ENCODE measurements at places on chromosomes 7 and 10.

GRCh38 chr7:85292908-85293576 lies 106.2 kb upstream of the SEMA3D start:
- DNase-seq = no peak

GRCh38 chr10:69480068-69480412 lies 28.8 kb downstream of the TSPAN15 start:
- no peak for DNase-seq

- DNase-seq = no peak
Observed at GRCh38 chr7:78212476-78213060, 414.0 kb downstream of the PHTF2 start.

DNA sequence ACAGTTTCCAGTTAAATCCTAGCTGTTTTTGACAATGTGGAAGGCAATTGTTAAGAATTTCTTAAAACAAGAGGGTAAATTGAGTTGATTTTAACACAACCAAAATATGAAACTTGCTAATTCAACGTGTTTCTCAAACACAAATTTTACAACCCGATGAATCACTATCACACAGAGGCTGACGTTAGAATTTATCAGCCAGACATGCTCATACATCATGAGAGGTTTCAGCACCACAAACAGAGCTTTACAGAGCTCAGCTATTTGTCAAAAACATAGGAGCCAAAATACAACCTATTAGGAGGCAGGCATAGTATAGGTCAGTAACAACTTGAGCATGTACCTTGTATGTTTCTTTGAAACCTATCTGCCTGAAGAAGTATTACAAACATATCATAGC lies 36.1 kb downstream of the LRRN3 start:
- peak; percentile 58 for DNase-seq

DNA sequence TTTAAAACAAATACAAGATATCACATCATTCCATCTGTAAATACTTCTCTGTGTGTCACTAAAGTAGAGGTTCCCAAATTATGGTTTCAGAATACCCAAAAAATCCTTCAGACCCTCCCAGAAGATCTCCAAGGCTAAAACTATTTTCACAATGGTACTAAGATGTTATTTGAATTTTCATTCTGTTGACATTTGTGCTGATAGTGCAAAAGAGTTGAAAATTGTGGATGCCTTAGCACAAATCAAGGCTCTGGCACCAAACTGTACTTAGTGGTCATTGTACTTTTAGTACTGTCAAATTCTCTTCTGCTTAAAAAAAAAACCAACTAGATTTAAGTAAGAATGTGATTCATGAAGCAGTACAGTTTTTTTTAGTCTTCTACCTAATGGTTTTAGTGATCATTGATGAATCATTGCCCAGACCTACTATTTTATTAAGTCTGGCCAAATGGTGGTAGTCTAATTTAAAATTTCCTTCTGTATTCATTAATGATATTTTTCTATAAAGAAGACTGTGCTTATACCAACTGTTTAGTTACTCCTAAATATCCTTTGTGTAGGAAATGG lies 50.5 kb downstream of the TPST1 start:
- peak; percentile 87 for DNase-seq

DNA sequence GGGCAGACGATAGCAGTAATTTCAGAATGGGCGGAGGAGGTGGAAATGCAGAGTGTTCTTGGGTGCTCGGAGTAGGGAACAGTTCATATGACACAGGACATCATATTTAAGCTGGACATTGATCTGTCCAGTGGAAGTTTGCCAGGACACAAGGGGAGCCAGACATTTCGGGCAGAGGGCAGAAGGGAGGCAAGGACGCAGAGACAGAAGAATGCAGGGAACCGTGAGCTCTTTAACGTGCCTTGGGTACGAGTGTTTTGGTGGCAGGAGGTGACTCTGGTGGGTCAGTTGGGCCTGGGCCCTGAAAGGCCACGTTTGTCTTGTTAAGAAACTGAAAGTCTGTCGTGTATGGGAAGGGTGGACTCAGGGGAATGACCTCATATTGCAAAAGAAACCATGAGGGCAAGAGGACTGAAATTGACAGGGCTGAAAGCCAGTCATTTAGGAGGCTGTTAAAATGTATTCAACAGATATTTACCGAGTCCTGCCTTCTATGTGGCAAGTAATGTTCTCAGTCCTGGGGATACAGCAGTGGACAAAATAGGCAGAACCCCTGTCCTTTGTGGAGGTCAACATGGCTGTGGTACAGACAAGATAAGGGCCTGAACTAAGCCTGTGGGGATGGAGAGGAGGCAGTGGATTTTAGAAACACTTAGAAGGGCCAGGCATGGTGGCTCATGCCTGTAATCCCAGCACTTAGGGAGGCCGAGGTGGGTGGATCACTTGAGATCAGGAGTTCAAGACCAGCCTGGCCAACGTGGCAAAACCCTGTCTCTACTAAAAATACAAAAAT lies 2.2 kb downstream of the OPTN start:
- DNase-seq = no peak

DNA sequence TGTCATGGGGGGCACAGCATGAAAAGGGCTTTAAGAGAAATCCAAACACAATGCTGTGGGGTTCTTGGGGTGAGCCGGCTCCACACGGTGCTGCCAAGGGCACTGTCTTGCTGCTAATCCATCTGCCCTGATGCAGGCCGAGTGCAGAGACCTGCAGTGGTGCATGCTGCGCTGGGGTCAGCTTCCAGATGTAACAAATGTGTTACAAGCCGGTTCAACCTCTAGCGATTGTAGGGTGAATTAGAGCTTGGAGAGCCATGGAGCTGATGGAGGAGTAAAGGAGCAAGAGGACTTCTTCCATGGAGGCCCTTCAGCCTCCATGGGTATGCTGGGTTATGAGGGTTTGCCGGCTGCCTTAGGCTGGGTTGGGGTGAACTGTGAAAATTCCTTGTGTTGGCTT lies 402.3 kb downstream of the TYW1 start:
- DNase-seq = no peak

DNA sequence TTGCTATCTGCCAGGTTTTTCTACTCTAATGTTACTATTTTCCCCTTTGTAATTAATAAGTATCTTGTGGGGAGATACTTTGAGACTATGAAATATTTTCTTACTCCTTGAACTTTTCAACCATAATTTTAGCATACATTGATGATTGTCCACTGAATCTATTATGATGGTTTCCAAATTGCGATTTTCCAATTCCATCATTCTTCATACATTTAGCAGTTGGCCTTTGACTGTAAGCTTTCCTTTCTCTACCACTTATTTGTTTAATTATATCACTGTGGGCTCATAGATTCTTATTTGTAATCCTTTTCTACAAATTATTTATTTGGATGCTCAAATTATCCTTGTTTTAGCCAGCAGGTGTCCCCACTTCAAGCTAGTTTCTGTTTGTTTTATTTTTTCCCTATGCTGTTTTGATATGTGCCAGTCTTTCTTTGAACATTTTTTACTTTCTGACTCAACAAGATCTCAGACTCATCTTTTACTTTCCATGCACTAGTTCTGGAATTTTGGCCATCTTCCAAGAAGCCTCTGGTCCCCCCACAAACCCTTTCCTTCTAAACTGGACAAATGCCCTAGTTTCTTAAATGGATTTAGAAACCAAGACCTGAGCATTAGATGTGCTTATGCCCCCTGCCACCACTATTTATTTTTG lies 11.4 kb upstream of the MRPS16 start:
- peak; percentile 50 for DNase-seq

- DNase-seq = peak; percentile 53
Observed at GRCh38 chr7:85489498-85489897, 302.6 kb upstream of the SEMA3D start.

- no peak for DNase-seq
Observed at GRCh38 chr10:74754381-74754821, 72.0 kb upstream of the KAT6B start.

DNA sequence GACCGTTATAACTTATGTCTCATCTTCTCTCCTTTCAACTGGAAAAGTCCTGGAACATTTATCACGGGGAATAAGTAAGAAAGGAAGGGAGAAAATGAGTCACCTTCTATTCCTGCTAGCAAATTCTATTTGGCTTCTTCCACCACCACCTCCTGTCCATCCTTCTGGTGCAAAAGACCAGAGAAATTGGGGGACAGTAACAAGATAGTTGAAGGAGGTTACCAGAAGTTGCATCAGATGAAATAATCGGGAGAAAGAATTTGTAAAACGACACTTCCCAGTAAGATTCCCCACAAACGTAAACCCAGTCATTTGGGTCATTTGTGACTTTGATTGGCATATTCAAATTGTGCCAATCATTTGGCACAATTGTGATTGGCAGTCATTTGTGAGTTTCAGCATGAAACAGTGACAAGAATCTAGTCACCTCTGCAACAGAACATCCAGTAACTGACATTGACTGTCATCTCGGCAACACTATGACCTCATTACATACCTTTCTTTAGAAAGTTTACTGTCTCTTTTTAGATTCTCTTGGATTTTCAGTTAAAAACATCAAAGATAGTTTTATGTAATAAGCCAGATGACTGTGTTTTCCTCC lies 51.3 kb upstream of the PIK3CG start:
- no peak for DNase-seq

DNA sequence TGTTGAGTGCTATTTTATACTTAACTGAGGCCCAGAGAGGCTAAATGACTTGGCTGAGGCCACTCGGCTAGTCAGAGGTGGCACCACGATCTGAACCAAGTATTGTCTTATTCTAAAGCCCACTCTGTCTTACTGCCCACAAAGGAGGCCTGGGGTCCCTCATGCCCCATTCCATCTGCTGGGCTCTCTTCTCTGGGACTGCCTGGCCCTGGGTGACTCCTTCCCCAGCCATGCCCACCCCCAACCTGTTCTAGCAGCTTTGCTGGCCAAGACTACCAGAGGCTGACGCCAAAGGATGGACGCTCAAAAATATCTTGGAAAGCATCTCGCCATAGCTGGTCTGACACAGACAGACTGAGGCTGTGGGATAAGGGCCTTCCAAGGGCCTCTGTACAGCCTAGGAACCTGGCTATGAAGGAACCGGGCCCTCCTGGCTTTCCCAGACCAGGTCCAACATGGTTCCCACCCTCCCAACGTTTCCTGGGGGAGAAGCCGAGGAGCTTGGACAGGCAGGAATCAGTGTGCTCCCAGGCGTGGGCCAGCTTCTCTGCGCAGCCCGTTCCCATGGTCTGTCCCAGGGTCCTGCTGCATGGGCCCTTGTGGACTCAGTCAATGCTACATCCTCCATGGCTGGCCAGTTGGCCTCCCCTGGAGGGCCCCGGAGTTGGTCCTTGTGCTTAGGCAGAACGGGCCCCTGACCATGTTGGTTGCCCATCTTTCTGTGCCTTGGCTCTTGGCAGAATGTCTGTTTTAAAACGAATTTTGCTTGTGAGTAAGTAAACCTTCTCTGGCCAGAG lies 11.7 kb downstream of the HSPA12A start:
- DNase-seq = no peak

GRCh38 chr7:19707240-19707639 lies 1.6 kb downstream of the POLR1F start:
- DNase-seq = no peak

DNA sequence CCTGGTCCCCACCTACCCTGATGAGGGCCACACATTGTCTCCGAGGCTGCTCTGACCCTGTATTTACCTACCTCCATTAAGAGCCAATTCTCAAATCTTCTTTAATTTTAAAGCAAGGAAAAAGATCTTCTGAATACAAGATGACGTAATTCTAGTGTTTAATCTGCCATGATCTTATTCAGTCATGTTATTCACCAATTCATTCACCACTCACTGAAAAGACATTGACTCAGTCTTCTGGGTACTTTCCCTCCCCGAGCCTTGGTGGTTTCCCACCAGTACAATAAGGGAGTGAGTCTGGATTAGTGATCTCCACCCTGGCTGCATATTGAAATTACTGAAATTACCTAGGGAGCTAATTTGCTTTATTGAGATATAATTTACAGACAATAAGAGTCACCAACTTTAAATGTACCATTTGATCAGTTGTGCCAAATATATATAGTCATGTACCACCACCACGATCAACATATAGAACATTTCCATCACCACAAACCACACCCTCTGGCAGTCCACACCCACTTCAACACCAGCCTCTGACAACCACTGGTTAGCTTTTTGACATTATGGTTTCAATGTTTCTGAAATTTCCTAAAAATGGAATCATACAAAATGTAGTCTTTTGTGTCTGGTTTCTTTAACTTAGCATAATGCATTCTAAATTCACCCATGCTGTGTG lies 117.5 kb upstream of the UNC5B start:
- peak; percentile 89 for DNase-seq

- DNase-seq = no peak
Observed at GRCh38 chr7:56063500-56063881, 595 bp upstream of the SUMF2 start.

DNA sequence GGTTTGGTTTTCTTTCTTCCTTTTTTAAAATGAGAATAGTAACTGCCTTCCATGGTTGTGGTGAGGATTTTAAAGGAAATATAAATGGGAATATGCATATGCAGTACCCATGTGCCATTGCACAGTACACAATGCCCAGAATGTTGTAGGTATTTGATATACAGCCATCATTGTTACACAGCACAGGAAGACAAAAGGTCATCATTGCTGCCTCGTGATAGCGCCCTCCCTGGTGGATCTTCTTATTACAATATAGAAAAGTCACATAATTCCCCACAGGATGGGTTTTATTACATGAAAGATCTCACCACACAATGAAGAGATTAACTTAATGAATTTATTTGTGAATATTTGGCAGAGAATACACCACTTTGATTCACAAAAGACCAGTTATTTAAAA lies 76.5 kb downstream of the PPP1R17 start:
- DNase-seq = no peak

DNA sequence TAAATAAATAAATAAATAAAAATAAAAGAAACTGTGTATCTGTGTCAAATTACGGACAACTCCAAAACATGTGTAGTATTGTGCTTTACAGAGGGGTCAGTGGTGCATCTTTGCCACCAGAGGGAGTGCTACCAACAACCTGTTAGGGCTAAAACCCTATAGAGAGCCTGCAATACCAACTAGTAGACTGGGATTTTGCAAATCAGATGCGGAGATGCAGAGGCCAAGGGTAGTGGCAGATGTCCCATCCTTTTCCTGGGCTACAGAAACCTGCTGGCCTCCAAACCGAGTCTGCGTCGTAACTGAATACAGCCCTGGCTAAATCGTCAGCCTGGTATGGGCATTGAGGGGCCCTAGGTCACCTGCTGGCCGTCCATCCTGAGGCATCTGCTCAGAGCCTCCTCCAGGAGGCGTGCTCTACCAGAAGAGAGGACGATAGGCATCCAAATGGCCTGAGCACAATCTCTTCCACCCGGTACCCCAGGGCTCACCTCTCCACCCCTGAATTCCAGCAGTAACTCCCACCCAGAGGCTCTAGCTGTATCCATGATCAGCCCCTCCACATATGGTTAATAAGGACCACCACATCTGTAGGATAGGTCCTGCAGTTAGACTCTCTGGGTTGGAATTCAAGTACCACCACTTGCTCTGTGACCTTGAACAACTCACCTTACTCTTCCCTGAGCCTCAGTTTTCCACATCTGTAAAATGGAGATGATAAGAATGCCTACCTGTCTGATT lies 6.2 kb upstream of the RRP12 start:
- peak; percentile 82 for DNase-seq
